ENCODE measurements at places on chromosomes 16 and 17.

DNA sequence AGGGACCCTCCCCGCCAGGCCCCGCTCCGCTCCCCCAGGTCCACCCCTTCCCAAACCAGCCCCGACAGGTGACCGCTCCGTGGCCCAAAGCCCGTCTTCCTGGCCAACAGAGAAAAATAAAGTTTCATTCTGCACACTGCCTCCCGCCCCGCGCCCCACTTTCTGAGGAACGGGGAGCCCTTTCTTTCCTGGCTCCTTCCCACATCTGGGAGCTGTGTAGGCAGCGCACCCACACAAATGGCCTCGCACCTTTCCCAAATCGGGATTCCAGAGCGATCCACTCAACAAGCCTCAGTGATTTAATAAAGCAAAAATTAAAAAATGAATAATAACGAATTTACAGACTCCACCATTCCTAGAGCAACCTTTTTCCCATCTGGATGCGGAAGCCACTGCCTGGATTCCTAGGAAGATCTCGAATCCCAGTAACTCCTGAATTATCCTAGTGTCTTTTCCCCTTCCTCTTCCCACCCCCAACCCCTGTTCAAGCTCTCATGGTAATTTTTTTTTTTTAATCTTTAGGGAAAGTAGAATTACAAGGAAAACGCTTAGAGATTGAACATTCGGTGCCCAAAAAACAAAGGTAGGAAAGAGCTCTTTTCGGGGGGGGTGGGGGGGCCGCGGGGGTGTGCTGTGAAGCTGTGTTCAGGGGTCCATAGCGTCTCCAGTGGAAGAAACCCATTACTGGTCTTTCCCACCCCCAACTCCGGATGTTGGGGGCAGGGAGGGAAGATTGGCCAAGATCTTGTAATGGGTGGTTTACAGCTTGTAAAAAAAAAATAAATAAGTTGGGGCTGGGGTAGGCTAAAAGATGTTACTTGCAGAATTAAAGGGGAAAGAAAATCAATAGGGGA is 1.6 kb downstream of the IGF2BP1 start:
- DNase-seq, result peak; percentile 56

DNA sequence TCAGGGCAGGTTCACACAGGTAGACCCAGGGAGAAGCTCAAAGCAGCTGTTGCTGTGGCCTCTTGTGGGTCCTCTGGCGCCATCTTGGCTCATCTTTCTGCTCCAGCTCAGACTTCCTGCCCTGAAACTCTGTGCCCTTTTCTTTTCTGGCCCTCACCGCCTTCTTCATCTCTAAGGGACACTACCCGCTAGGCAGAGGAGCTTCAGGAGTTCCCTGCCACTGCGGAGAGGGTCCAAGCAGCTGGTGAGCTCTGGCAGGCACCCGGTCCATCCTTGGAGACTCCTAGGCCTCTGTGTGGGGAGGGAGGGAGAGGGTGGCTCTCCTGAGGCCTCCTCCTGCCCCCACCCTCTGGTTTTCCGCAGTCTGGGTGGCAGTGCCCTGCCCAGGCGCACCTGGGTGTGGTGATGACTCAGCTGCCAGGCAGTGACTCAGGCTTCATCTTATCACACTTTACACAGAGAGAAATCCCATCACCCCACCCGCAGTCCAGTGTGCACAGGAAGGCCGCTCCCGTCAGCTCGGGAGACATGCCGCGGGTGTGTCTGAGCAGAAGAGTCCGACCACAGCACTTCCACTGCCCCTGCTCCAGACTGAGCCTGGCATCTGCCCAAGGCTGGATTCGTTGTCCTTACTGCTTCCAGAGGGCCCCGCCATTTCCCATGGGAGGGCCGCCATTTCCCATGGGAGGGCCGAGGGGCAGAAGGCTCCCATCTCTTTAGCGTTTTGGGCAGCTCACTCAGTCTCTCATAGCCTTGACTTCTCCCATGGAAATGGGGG is 7.3 kb downstream of the NT5C start:
- peak; percentile 88 for DNase-seq

- DNase-seq, result peak; percentile 80
These were observed at the start of gene BCKDK for GRCh38 chr16:31108035-31108793. BCKDK (plus strand) TSS chr16:31108386; CDS start chr16:31109224, 838 bp downstream.

GRCh38 chr16:75070012-75070841 is 46.4 kb downstream of the LDHD start:
- peak; percentile 71 for DNase-seq

DNA sequence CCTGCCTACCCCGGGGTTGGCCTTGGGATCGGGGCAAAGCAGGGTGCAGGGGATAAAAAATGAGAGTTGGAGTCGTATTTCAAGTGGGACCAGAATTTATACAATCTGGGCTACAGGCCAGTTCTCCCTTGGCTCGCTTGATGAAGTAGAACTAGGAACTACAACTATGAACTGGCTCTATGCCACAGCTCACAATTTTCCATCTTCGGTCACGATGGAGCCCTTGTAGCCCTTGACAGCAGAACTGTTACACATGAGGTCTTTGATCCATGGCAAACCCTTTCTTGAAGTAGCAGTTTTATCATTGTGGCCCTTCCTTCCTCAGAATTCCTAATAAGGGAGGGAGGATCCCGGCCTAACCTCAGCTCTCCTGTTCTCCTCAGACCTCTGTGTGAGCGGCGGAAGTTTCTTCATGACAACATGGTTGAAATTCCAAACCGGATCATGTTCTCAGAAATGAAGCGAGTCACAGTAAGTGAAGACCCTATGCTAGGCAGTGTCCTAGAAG is 17.1 kb downstream of the LIG3 start:
- peak; percentile 84 for DNase-seq

DNA sequence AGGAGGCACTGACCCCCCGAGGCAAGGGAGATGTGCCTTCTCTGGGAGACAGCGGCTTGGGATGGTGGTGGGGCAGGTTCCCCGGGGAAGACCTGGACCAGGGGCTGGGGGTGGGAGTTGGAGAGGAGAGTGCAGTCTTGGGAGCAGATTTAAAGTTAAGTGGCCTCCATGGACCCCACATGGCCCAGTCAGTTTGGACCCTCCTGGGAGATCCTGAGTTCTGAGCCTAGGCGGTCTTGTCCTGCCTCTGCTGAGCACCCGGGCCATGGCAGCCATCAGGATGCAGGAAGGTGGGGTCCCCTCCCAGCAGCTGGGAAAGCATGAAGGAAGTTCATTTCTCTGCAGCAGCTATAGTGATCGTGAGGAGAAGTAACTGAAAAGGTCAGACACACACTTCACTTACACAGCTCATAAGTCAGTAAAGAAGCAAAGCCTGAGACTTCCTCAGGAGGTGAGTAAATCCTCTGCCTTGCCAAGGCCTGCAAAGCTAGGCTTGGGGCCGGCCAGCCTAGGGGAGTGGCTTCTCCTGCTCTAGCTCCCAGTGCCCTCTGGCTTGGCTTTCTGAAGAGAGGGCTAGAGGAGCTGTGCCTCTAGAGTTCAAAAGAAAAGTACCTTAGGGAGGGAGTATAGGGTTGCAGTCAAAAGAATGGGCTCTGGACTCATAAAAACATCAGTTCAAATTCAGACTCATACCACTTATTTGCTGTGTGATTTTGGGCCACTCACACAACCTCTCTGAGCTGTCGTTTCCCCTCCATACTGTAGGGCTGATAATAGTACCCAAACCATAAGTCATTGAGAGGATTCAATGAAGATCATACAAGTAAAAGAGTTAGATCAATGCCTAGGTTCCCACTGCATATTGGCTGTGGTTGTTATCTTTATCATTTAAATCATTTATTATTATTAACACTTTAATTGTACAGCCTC is 31.0 kb upstream of the C16orf78 start:
- DNase-seq, result no peak

GRCh38 chr17:6059406-6059805 is 10.8 kb upstream of the WSCD1 start:
- no peak for DNase-seq

- DNase-seq, result no peak
These were observed 11.0 kb downstream of the CHMP6 start for GRCh38 chr17:81002409-81003361.

DNA sequence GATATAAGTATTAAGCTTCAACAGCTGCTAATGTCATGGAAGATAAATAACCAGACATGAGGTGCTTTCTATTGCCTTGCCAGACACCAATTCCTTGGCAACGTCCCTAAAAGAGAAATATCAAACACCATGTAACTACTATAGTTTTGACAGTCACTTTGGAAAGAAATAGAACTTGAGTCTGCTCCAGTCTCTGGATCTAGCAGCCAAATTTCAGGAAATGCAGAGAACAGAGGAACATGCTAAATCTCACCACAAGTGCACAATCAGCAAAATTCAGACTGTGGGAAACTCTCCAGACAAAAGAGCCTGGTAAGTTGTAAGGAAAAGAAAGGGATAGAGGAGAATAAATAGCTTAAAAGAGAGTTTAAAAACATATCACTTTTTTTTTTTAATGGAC is 28.4 kb upstream of the TANC2 start:
- DNase-seq, result no peak

GRCh38 chr16:65070831-65071432 is 50.9 kb downstream of the CDH11 start:
- peak; percentile 86 for DNase-seq

- no peak for DNase-seq
These were observed 388 bp downstream of the OXLD1 start for GRCh38 chr17:81666092-81666341.

- no peak for DNase-seq
These were observed 488.9 kb downstream of the CDH13 start for GRCh38 chr16:83115491-83116232.

DNA sequence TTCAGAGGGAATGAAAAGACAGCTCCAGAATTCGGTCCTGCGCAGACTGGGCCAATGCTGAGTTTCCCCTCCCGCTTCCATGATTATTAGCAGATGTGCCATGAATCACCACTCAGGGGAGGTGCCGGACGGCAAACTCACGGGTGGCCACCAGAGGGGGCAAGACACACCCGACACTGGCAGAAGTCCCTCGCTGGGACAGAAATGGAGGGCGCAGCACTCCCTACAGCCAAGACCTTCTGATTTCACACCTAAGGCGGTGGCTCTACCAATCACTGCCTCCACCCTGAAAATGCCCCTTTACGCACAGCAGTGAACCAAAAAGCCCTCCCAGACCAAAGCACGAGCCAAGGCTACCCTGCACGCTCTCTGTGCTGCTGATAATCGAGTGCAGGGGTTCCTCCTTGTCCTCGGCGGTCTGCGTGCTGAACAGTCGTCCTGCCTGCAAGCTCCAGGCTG is 26.8 kb downstream of the TRAP1 start:
- peak; percentile 96 for DNase-seq

DNA sequence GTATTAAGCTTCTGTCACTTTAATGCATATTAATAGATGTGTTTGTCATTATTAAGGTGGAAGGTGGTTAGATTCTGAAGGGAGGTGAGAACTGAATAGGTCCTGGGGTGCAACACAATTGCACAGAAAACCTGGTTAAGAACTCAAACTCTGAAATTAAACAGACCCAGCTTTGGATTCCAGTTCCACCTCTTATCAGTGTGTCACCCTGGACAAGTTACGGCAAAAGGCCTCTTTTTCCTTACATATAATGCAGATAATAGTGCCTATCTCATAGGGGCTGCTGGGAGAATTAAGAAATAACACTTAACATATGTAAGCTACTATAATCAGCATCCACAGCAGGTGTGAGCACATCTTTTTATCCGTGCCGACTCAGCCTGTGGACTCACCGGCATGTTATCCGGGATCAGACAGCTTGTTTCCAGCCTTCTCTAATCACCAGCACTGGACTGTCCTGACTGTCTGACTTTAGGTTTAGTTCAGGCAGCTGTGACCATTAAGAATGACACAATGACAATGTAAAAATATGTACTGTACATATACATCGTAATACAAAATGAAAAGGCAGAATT is 31.4 kb downstream of the TEX2 start:
- DNase-seq, result no peak

DNA sequence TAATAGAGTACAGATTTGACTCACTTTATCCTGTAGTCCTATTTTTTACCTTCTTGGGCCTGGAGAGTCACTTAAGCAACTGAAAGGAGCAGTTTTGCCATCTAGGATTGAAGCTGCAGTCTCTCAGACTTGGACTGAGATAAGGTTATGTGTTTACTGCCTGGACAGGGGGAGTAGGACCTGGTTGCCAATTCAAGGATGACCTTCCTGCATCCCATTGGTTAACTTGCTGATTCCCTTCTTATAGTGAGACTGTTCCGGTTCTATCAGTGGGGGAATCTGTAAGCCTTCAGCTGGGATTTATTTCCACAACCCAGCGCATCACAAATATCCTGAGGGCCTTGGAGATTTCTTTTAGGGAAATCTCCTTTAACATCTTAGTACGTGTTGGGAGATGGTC is 2.9 kb downstream of the UBN1 start:
- DNase-seq, result peak; percentile 63

DNA sequence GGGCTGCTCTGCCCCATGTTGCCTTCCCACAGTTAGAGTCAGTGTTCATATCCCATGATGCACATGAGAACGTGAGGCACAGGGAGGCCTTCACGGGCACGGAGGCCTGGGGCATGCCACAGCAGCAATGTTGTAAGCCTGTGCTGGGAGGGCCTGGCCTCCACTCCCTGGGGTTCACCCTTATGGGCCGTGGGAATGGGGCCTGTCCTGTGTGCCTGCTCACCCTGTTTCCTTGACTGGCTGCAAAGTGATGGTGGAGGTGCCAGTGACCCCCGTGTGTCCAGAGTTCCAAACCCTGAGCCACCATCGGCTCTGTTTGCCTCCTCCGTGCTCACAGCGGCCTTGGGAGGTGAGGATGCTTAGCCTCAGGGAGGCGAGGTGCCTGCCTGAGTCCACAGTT is 9.6 kb downstream of the POLR3E start:
- no peak for DNase-seq

DNA sequence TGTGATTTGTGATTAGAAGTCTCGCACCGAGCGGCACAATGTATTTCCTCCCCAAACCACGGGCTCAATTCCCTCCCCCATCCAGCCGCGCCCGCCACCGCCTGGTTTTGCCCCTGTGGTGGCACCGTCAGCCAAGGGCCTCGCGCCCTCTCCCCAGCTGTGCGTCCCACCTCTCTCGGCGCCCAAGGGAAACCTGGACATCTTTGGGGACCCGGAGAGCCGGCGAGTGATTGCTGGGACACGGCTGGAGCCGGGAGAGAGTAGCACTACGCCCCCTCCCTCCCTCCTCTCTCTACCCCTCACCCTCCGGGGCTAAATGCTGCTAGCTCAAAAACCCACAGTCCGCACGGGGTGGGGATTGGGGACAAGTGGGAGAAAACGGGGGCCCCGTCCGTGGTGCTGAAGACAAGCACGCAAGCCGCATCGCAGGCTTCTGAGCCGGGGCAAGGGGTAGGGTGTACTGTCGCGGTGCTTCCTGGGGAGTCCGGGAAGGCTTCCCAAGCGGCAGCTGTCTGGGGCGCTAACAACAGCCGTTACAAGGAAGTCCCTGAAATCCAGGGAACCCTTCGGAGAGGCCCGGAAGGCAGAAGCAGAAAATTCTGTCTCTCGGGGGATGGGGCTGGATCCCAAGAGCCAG is 1.4 kb downstream of the CBLN1 start:
- DNase-seq, result peak; percentile 5

GRCh38 chr17:32672711-32673110 is 185.9 kb downstream of the CDK5R1 start:
- no peak for DNase-seq

All from umbilical cord (tissue), 2 donors.